ENCODE measurements at places on chromosomes 2 and 18.

- DNase-seq = no peak
These were observed 73.2 kb upstream of the LCLAT1 start for GRCh38 chr2:30373881-30374302.

GRCh38 chr2:129761569-129762021 lies 217.9 kb upstream of the RAB6C start:
- no peak for DNase-seq

GRCh38 chr2:42327125-42327524 lies 33.9 kb downstream of the COX7A2L start:
- DNase-seq = no peak

- DNase-seq = no peak
These were observed 195.2 kb downstream of the NRP2 start for GRCh38 chr2:205877496-205877895.

GRCh38 chr2:61178603-61179545 lies 16.9 kb downstream of the C2orf74 start:
- no peak for DNase-seq

GRCh38 chr18:70553245-70553935 lies 264.5 kb downstream of the SOCS6 start:
- DNase-seq = no peak

GRCh38 chr2:140880573-140880972 lies 1250.2 kb downstream of the LRP1B start:
- no peak for DNase-seq

DNA sequence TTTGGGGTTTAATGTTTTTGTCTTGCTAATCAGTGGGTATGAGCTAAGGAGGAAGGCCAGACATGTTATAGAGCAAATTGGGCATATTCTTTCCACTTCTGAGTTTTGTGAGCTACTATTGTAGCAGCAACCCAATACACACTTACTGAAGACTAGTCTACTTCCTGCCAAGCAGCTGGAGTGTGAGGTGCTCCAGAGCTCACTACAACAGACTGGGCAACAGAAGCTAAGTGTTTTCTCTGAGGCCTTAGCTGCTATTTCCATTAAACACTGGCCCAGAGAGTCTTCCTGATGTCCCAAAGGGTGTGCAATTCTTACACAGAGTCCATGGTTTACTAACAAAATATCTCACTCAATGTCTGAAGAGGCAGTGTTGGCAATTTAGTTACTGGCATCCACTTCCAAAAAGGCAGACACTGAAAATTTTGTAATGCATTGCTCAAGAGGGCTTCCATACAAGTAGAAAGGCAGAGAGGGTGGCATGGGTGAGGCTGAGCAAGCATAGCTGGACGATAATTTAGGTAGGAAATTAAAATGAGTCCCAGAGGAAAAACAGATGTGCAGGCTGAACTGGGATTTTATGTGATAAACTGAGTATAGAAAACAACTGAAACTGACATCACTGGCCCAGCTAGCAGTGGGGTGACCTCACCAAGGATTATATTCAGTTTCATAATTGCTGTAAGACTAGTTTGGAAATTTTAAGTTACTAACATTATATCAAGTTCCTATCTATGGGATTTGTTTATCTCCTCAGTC lies 68.6 kb downstream of the ZC3H6 start:
- no peak for DNase-seq

DNA sequence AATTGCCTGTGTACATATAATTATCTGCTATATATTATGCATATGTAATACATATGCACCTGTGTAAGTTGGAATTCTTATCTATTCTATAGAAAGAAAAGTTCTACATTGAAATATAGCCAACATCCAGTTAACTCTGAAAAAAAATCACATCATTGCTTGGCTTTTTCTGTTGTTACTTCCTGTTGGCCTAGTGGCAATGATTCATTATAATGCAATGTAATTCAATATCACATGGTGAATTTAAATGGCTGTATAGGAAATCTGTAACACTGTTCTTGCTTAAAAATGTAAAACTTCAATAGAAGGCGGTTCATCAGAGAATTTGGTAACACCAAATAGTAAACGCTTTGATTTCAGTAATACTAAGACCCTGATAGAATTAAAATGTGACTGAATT lies 44.5 kb upstream of the MAP4K3 start:
- no peak for DNase-seq

GRCh38 chr18:27175914-27176313 lies 9.2 kb downstream of the CHST9 start:
- DNase-seq = no peak
